ENCODE measurements at places on chromosomes 6 and 20.

DNA sequence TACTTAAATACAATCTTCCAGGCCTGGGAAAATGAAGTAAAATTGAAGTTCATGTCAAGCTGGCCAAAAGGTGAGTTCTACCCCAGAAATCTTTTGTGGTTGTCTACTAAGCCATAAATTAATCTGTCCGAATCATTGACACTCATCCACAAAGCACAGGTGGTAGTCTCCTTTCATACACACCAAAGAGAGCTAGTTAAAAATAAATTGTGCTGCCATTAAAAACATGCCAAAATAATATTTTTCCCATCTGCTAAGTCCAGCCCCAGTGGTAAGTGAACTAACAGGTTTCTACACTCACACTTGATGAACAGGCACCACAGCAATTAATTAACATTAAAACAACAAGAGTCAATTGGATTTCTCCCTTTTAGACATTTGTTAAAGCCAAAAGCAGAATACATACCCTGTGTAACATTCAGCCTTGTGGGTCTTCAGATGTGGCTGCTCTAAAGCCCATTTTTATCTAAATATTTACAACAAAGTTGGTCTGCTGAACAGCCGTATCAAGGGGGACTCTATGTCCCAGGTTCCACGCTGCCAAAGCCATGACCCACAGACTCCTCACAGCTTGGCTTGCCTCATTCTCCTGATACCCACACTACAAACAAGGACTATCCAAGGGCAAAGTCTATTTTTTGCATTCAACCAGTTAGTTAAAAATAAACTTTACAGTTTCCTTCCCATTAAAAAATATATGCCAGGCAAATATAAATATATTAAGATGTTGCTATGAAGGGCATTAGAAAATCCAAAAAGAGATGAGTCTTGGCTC is 490.4 kb downstream of the BMP2 start:
- no peak for DNase-seq

GRCh38 chr6:154466139-154466538 is 44.3 kb downstream of the CNKSR3 start:
- no peak for DNase-seq

DNA sequence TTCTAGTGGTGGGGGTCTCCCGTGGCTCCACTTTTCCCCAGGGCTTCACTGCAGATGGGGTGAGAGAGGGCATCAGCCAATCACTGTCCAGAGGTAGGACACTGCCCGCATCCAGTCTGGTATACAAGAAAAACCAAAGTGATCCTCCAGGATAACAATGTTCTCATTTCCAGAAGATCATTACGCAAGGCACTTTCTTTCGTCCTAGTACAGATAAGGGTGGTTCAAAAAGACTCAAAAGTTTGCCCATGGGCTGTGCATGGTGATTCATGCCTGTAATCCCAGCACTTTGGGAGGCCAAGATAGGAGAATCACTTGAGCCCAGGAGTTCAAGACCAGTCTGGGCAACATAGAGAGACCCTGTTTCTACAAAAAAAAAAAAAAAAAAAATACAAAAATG is 16.4 kb downstream of the GMDS start:
- DNase-seq: no peak

DNA sequence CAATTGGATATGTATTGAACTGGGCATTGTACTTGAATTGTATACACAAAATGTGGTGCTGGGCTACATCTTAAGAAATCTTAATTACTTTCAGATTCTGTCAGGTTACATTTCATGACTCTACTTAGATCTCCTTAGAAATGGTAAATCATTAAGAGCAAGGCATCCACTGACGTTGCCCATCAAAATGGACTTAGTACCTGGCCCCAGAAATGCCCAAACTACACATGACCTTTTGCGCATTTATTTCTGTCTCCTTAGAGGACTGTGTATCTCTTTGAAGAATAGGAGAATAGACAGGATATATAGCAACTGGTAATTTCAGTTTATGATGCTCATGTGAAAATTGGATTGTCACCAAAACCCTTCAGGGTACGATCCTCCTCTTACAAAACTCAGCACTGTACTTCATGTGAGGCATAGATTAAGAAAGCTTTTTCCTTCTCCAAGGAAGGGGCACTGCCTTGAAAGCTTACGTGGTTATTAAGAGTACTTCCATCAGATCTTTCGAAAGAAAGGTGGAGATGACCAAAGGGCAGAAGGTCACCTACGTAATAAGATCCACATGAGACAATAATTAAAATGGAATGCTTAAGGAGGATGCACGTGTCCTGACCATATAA is 61.4 kb upstream of the BMP2 start:
- no peak for DNase-seq

DNA sequence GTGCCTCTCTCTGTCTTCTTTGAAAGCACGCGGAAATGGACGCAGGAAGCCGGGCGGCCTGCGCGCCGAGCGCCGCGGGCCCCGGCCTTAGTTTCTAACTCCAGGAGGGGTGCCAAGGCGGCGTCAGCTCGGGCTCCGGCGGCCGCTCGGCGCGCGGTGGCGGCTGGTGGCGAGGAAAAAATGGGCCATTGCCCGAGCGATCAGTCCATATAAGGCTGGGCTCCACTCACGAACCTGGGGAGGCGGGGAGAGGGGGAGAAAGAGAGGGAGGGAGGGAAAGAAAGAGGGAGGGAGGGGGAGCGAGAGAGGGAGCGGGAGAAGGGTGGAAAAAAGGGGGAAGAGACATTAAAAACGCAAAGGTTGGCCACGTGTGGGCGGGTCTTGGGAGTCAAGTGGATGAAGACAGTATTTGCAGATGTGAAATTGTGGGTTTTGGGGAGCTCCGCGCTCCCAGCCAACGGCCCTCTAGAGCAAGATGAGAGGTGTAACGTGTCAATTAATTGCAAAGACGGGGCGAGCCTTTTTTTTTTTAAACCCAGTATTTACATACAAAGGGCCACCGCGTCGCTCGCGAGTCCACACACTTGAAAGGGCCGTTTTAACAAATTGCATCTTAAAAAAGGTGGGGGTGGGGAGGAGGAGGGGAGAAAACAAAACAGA is at the start of gene NKX2-2:
Gene NKX2-2, minus strand, starts transcription at position 184 of the 660 bp plus-strand sequence. CDS start 395 bp downstream, outside the sequence.
- no peak for DNase-seq

DNA sequence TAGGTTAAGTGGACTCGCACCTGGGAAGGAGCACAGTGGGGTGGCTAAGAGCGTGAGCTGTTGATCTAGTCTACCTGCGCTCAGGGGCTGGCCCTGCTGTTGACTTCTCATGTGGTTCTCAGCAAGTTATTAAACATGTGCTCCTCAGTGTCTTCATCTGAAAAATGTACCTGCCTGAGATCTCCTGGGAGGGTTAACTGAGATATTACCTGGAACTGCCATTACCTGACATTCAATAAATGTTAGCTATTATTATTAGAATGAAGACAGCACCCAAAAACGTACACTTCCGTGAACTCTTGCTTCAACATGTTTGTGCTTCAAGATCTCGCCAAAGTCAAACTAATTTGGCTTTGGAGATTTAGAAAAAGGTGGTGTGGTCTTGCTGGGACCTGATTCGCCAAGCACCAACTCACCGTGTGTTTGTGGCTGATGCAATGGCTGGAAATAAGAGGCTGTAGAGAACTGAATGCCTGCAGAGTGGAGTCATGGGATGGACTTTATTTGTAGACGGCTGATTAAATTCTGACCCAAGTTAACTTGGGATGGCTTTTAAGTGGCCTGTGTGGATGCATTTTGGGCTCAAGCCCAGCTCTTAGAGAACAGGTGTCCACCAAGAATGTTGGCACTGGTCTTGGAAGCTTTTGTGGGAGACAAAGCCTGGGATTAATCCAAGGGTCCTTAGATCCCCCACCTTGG is 692.9 kb downstream of the QKI start:
- DNase-seq: no peak

GRCh38 chr20:32598606-32599005 is 13.5 kb upstream of the NOL4L start:
- DNase-seq: no peak

Data from CD4-positive, alpha-beta T cell treated with Interleukin-6 for 4 hours (primary cell).